Activated T-cell treated with anti-CD3 and anti-CD28 coated beads for 48 hours (primary cell): ENCODE measurements at places on chromosomes 1 and 21.

DNA sequence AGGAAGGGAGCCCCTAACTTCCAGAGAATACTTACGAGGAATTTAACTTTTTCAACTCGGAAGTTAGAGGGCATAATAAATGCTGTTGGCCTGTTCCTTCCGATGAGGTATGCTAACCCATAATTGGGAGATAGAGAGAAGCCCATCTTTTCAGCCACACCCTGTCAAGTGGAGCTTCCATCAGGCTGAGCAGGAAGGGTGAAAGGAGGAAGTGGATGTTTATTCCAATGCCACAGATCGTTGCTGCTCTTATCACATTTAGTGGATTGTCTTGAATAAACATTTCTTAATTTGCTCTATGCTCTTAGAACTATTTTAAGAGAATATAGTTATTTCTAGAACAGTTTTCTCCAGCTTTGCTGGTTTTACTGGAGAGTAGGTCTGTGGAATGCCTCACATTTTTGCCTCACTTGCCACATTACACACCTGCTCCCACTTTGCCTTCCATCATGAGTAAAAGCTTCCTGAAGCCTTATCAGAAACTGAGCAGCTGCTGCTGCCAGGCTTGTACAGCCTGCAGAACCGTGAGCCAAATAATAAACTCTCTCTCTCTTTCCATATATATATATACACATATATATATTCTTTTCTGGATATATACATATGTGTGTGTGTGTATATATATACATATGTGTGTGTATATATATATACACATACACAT is 60.0 kb upstream of the RGS21 start:
- no peak for DNase-seq

- DNase-seq: no peak
These were observed 29.7 kb downstream of the TSHB start for GRCh38 chr1:115059316-115059715.

GRCh38 chr1:2545754-2546514 is 10.2 kb upstream of the TNFRSF14 start:
- peak; percentile 82 for DNase-seq

GRCh38 chr1:18191481-18192155 is 84.0 kb downstream of the IGSF21 start:
- DNase-seq: no peak

- DNase-seq: no peak
These were observed 2.1 kb upstream of the TDRD5 start for GRCh38 chr1:179589509-179589908.

DNA sequence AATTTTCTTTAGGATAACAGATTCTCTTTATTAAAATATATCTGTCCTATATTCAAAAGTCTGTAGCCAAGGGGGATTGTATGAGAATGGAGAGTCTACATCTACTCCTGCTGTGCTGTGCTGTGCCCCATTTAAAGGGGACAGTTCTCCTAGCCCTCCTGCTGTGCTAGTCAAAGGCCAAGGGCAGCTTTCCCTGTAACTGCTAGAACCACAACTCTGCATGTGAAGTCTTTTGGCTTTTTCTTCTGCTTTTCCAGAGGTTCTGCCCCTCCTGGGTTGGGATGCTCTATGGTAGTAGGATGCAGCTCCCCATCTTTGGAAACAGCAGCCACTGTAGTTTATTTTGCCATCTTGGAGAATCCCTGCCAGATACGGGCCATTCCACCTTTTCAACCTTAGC is 197.5 kb upstream of the JUN start:
- no peak for DNase-seq

DNA sequence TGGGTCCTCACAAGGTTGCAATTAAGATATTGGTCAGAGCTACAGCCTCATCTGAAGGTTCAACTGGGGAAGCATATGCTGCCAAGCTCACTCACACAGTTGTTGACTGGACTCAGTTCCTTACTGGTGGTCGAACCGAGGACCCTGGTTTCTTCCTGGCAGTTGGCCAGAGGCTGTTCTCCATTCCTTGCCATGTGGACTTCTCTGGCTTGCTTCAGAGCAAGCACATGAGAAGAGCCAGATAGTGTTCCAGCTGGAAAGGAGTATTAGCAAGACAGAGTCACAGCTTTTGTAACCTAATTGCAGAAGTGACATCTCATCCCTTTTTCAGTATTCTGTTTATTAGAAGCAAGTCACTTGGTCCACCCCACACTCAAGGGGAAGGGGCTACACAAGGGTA is 23.6 kb downstream of the POU2F1 start:
- no peak for DNase-seq
